ENCODE measurements at places on chromosomes 3 and 15. TPM values are rescaled to one million over a fixed set of nuclear protein-coding genes. Genes with fewer than 3 reads are reported as not detected.

Gene KCNAB1
- 0.26 TPM for polyA plus RNA-seq

Gene TF
- not detected for polyA plus RNA-seq

Gene NLGN1
- polyA plus RNA-seq = not detected

Gene ZMAT3
- polyA plus RNA-seq = 12.7 TPM

Gene STARD9
- polyA plus RNA-seq = 0.07 TPM

Gene CRABP1
- not detected for polyA plus RNA-seq

Gene ZMYND10
- polyA plus RNA-seq = 0.09 TPM

Gene OR4F15
- not detected for polyA plus RNA-seq

Gene C3orf70
- polyA plus RNA-seq = not detected
